ENCODE measurements at places on chromosomes 5 and 9. TPM values are rescaled to one million over a fixed set of nuclear protein-coding genes. Genes with fewer than 3 reads are reported as not detected.

Gene MYOT
- 0.94 TPM for polyA plus RNA-seq

Gene SUSD3
- 96.3 TPM for polyA plus RNA-seq

Gene ARHGAP26
- polyA plus RNA-seq: 1.6 TPM

Gene N4BP3
- 10.1 TPM for polyA plus RNA-seq

Gene LCN1
- not detected for polyA plus RNA-seq

Gene SLC34A1
- not detected for polyA plus RNA-seq

Gene OBP2B
- polyA plus RNA-seq: not detected

Gene PRR7
- polyA plus RNA-seq: 23.1 TPM

Gene RAPGEF6
- polyA plus RNA-seq: 16.6 TPM

Gene MARVELD2
- 2.5 TPM for polyA plus RNA-seq

Gene ALG2
- 24.7 TPM for polyA plus RNA-seq

Gene LRRC8A
- 26.2 TPM for polyA plus RNA-seq

Gene TMC1
- not detected for polyA plus RNA-seq

Gene AK1
- polyA plus RNA-seq: 0.10 TPM

Gene CCDC192
- polyA plus RNA-seq: not detected

Gene KIF4B
- polyA plus RNA-seq: not detected

Gene SAPCD2
- 0.38 TPM for polyA plus RNA-seq

Gene DRD1
- polyA plus RNA-seq: not detected

Gene OR1L8
- polyA plus RNA-seq: not detected

Gene DTWD2
- 4.0 TPM for polyA plus RNA-seq

Gene SPATA6L
- polyA plus RNA-seq: not detected

Gene HSPB3
- not detected for polyA plus RNA-seq

Gene TAS2R1
- not detected for polyA plus RNA-seq

Gene PCA3
- polyA plus RNA-seq: not detected

Gene PTPDC1
- polyA plus RNA-seq: 2.7 TPM

Gene ARL14EPL
- polyA plus RNA-seq: 0.69 TPM

Gene BARHL1
- not detected for polyA plus RNA-seq

Gene CCL28
- polyA plus RNA-seq: 13.1 TPM

Gene IL5
- not detected for polyA plus RNA-seq

Gene CYFIP2
- 366 TPM for polyA plus RNA-seq

Gene MED10
- 114 TPM for polyA plus RNA-seq

Gene PLAC8L1
- not detected for polyA plus RNA-seq

Gene UBAP1
- 32.0 TPM for polyA plus RNA-seq

Gene STPG3
- not detected for polyA plus RNA-seq

Gene IDNK
- polyA plus RNA-seq: 20.9 TPM

Gene FAM193B
- 4.5 TPM for polyA plus RNA-seq

Gene WWC1
- polyA plus RNA-seq: 0.09 TPM

Gene COL15A1
- 0.08 TPM for polyA plus RNA-seq

Gene THBS4
- 0.36 TPM for polyA plus RNA-seq

Gene FABP6
- not detected for polyA plus RNA-seq

Gene IRGM
- polyA plus RNA-seq: not detected

Gene CARTPT
- polyA plus RNA-seq: not detected

Gene ANKRD20A1
- polyA plus RNA-seq: not detected

Gene MEF2C
- polyA plus RNA-seq: 238 TPM

Gene ACTBL2
- polyA plus RNA-seq: not detected

Gene PCDHB4
- polyA plus RNA-seq: not detected

Gene GFRA3
- not detected for polyA plus RNA-seq

Gene C9orf78
- 119 TPM for polyA plus RNA-seq

Gene DPYSL3
- polyA plus RNA-seq: not detected

Gene LMBRD2
- polyA plus RNA-seq: 2.5 TPM

Gene HAND1
- polyA plus RNA-seq: not detected

Gene NEUROG1
- not detected for polyA plus RNA-seq

Gene SH3TC2
- polyA plus RNA-seq: not detected

Gene PITX1
- 0.38 TPM for polyA plus RNA-seq

Gene TMEM215
- polyA plus RNA-seq: not detected

Gene VDAC1
- polyA plus RNA-seq: 90.0 TPM

Gene ZNF189
- 3.8 TPM for polyA plus RNA-seq

Gene S100Z
- 5.3 TPM for polyA plus RNA-seq
